ENCODE measurements at places on chromosomes 1 and 21.

DNA sequence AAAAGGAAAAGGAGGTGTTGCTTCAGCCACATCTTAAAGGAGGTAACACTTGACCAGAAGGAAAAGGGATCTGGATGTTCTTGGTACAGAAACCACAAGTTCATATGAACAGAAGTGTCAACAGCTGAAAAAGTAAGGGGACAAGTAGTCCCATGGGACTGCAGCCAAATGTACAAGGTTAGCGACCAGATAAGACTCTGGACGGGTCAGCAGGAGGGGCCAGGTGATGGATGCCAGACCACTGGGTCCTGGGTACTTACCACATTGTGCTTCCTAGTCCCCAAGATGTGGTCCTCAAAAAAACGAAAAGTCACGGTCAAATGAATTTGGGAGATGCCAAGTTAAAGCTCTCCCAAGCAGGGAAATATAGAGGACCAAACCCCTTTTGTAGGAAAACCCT, 16.6 kb upstream of the BMP8A start:
- DNase-seq = no peak

DNA sequence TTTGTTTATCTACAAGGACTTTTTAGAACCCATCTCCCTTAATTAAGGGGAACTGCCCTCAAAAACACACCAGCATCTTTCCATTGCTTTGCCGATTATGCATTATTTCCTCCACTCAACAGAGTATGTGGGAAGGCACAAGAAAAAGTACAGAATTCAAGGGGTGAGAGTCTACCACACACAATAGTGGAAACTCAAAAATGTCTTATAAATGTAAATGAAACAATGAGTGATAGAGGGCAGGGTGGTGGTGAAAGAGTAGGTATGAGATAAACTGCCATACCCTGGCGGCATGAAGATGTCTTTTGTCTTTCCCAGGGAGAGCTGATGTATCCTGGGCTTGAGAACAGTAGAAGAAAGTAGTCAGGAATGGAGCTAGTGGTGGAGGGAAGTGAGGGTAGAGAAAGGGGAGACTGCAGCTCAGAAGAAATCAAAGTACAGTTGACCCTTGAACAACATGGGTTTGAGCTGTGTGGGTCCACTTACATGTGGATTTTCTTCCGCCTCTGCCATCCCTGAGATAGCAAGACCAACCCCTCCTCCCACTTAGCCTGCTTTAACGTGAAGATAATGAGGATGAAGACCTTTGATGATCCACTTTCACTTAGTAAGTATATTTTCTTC, 24.4 kb downstream of the CD58 start:
- DNase-seq = no peak

GRCh38 chr1:15584489-15585363, at the start of gene AGMAT:
AGMAT (minus strand) TSS chr1:15585051; CDS start chr1:15584967, 84 bp downstream.
- peak; percentile 53 for DNase-seq

DNA sequence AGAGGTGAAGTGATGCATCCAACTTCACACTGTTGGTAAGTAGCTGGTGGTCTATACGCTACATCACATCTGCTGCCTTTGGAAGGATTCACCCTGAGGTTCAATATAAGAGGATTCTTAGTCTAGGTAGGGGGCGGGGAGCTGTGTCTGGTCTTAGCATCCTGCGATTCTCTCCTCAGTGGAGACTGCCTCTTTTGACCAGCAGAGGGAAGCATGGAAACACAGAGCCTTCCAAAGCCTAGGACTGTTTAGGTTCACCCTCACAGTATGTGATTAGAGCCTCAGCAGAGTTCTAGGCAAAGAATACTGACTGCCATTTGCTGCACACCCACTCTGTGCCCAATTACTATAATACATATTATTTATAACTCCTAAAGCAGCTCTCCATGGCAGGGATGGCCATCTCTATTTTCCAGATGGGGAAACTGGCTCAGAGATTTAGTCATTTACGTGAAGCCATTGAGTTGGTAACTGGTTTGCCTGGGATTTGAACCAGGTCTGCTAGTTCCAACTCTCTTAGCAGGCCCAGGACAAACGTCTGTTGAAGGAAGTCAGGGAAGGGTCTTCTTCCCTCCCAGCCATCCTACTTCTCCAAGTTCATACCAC, 28.9 kb upstream of the EFCAB14 start:
- DNase-seq = no peak

DNA sequence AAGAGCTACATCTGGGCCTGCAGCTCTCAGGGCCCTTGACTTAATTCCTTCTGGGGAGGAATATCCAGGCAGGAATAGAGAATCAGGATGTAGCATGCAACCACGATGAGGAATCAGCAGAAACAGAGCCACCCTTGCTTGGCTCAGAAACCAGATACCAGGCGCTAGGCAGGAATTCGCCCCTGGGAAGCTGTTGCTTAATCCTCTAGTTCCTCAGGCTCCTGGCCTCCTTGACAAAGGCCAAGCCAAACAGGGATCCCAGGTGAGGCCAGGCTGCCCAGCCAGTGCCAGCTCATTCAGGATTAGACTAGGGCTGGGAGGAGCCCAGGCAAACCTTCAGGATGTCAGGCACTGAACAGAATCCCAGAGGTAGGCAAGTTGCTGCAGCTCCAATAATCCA, 48.2 kb upstream of the IRF2BP2 start:
- DNase-seq = no peak
